Dorsolateral prefrontal cortex (tissue), 122 donors: ENCODE measurements at places on chromosomes 3 and 15.

DNA sequence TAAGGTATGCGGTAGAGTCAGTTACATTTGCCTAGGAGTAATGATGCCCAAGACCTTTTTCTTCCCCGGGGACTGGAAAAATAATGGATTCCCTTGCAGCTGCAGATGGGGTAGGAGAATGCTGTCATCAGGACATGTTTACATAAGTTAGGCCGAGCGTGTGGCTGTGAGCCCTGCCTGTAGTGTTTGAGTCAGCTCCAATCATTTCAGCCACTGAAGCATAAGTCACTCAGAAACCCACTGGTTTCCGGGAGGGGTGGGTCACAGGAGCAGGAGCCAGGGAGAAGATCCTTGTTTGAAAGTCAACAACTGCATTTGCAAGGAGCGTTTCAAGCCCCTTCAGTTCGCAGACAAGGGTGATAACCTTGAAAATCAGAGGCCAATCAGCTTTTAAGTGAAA, 562.3 kb downstream of the MCTP2 start:
- no peak for DNase-seq

DNA sequence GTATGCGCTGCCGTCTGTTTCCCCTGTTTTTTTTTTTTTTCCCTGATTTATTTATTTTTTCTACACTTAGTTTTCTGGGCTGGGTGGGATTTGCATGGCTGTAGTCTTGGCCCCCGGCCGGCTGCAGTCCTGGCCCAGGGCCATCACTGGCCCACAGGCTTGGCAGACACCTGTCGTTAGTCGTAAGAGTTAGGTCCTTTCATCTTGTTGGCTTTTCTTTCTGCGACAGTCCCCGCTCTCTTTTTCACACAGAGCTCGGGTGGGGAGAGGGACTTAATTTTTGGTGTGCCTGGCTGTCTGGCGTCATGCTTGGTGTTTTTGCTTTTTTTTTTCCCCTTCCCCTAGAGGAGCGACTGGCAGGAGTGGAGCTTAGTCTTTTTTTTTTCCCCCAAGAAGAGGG, 183.4 kb downstream of the KLF13 start:
- no peak for DNase-seq

DNA sequence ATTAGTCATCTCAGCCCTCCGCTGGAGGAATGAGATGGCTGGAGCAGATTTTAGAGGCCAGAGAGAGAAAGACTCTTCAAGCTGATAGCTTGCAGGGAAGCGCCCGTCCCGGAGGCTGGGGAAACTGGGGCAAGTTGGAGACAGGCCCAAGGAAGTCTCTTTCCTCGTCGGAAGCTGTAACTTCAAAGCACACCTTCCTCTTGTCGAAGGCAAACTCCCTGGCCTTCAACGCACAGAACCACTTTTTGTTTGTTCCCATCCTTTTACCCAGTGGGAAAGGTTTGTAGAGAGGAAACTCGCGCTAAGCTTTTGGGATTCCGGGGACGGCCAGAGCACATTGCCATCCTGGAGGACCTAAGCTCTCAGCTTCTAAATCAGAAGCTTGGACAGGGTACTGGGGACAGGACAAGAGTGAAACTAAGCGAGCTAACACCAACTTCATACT, 900 bp upstream of the EOMES start:
- DNase-seq, result no peak

GRCh38 chr3:167008791-167009190, 371.3 kb downstream of the ZBBX start:
- DNase-seq, result no peak

GRCh38 chr3:112811131-112811884, 35.4 kb downstream of the CD200R1L start:
- DNase-seq, result no peak

DNA sequence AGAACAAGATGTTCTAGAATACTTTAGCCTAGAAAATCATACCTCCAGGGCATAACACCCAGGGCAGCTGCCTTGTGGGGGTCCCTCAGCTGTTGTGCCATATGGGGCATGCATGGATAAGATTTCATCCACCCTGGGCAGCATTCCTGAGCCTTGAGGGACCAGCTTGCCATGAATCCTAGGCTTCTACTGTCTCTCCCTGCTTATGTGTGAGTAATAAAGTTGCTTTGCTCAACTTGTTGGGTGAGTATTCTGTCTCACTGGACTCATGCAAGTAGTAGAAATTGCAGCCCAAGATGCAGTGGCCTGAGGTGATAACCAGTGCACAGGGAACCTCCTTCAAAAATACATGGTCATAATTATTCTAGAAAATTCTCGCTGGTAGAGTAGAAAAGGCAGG, 52.1 kb upstream of the EPHB1 start:
- DNase-seq, result no peak
